Putamen (tissue), 1 donor: ENCODE measurements at places on chromosomes 13 and 19.

DNA sequence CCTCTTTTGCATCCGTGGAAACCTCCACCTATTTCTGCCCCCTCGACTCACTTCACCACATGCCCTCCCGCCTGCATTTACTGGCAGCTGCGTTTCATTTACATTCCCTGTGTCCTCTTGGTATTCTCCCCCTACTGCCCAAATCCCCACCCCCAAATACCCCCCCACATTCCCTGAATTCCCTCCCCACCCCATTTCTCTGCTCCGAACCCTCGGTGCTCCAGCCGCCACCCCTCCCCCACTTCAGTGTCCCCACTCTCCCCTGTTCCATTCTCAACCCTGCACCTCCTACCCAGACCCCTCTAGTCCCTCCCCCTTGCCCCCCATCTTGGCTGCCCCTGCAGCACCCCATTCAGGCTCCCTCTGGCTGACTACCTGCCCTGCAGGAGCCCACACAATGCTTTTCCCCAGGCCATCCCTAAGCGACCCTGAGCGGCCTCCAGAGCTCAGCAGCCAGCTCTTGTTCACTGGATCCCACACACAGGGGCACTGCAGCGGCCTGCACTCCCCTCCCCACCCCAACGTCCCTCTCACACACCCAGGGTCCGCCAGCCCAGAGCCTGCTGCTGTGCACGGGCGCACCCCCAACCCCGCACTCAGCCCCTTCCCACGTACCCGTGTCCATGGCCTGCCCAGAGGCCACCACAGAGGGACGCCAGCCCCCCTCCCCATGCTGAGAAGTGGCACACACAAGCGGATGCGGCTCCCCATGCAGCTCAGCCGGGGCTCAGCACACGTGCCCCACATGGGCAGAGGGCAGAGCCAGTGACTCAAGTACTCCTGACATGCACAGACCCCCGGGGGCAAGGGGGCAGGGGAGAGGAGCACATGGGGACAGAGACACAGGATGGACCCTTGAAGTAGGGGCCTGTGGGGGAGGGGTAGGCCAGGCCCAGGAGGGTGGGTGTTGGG, 26.3 kb downstream of the SHANK1 start:
- no peak for DNase-seq

DNA sequence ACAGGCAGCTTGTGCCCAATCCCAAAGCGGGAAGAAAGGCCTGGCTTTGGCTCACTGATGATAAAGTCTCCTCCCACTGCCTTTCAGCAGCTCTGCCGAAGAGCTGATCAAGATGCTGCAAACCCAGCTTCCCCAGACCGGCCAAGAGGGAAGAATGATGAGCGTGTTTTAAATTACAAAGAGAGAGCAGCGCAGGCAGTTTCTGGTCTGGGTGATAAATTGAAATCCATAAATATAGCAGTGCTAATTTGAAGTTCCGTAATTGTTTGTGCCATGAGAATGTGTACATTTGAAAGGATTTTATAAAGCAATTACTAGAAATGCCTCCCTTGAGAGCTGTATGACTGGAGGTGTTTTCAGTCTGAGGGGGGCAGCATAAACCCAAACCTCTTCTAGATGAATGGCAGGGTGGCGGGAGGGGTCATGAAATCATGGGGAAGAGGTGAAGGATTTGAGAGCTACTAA, 171.8 kb downstream of the STK24 start:
- no peak for DNase-seq

DNA sequence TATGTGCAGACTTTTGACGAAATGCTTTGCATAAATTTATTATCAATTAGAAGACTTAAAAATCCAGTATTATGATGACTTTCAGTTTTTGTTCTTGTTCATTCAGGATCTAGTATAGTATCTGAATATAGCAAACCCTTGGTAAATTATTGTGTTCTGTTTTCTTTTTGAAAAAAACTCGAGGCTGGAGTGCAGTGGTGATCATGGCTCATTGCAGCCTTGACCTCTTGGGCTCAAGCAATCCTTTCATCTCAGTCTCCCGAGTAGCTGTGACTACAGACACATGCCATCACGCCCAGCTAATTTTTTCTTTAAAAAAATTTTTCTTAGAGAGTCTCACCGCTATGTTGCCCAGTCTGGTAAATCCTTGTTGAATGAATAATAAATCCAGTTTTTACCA, 4.6 kb downstream of the FARP1 start:
- DNase-seq = no peak

GRCh38 chr13:20525144-20525600, 485 bp downstream of the CRYL1 start:
- DNase-seq = peak; percentile 30

GRCh38 chr13:100129605-100130004, 40.7 kb downstream of the PCCA start:
- peak; percentile 11 for DNase-seq

DNA sequence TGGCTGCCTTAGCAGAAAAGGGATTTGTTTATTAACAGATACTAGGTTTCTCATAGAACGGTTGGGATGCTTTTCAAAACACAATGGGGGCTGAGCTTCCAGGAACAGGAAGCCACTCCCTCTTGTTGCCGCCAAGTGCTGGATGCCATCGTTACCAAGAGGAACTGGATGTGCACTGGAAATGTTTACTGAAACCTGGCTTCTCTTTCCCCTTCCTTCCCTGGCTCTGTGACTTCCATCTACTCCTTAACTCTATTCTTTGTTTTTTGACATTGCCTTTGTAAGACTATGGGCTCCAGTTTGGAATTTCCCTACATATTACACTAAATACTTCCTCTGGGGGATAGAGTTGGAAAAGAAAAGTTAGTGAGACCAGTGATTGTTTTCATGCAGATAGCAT, 11.7 kb upstream of the KL start:
- no peak for DNase-seq

GRCh38 chr19:1279782-1280341, 4.5 kb downstream of the FAM174C start:
- peak; percentile 79 for DNase-seq

DNA sequence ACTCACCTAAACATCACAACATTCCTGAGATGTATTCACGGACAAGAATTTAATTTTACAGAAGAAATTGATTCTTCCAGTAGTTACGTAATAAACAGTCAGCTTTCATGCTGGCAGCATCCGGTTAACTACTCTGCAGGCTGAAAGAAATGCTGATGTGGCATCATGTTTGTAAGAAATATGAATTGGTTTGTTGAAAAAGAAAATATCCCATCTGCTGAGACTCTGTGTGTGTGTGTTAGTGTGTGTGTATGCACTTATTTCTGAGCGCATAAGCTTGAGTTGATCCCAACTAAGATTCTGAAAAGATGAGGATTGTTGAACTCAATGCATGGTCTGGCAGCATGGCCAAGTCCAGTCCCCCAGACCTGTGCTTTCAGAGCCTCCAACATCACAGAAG, 74.3 kb upstream of the FAM216B start:
- no peak for DNase-seq

GRCh38 chr19:8252922-8253589, 43.9 kb downstream of the CERS4 start:
- DNase-seq = peak; percentile 76

GRCh38 chr19:10706990-10707389, 5.8 kb downstream of the QTRT1 start:
- no peak for DNase-seq

GRCh38 chr13:81987677-81988357, 1646.9 kb upstream of the SPRY2 start:
- no peak for DNase-seq

- no peak for DNase-seq
Observed at GRCh38 chr13:28394422-28394821, 100.5 kb downstream of the FLT1 start.

DNA sequence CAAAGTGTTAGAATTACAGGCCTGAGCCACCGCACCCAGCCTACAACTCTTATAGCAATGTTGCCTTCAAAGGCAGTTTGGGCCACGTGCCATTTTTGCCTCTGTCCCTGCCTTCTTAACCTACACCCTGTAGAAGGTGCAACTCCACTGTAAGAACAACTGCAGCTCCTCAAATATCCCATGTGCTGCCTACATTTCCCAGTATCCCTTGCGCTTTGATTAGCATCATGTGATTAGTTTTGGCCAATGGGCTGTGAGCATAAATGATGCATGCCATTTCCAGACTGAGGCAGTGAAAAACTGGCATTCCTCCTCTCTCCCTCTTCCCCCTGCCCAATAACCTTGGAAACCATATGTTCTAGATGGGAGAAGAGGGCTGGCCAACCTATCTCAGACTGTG, 75.2 kb upstream of the MRI1 start:
- DNase-seq = no peak
